Activated T-cell treated with anti-CD3 and anti-CD28 coated beads, Interleukin-2, amount 50 U/mL, for 48 hours (primary cell): ENCODE measurements at places on chromosomes 1 and 21.
A peak's percentile ranks its signal among the peaks of the same experiment; 100 is the strongest.

DNA sequence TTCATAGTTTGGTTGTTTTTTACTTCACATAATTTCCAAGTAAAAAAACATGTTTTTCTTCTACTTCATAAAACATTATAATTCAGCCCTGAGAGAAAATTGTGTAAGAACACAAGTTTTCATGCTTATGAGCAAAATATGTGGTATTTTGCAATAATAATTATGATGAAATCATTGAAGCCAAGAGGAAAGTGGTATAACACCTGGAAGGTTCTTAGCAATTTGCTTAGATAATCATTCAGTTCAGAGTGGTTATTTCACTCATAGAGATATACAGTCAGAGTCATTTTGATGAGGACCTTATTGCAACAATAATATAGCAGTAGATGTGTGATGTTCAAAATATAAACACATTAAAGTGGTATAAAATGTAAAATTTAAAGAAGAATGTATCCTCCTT, 94.5 kb downstream of the PLPPR4 start:
- DNase-seq = no peak

DNA sequence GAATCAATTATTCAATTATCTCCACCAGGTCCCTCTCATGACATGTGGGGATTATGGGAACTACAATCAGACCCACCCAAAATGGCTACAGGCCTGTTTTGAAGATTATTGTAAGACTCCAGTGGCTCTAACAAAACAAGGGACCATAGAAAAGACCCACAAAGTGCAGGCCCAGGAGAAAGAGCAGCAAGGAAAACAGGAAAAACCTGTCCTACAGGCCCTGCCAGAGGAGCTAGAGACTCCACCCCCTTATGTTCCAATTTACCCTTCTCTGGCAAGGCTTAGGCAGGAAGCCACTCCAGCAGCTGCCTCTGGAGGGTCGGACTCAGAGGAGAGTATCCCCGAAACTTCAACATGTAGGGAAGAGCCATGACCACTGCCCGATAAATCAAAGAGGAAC, 96.5 kb downstream of the LIPI start:
- DNase-seq = no peak

DNA sequence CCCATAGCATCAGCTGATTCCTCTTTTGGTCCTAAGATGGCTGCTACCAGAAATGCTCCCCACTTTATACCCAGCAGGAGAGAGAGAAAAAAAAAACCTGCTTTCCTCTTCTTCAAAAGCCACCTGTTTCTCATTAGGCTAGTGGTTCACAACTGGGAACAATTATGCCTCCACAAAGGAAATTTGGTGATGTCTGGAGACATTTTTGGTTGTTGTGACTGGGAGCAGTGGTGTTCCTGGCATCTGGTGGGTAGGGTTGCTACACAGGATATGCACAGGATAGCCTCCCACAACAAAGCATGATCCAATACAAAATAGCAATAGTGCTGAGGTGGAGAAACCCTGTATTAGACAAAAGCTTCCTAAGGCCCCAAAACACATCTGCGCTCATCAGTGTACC, 38.5 kb upstream of the SGIP1 start:
- DNase-seq = no peak

DNA sequence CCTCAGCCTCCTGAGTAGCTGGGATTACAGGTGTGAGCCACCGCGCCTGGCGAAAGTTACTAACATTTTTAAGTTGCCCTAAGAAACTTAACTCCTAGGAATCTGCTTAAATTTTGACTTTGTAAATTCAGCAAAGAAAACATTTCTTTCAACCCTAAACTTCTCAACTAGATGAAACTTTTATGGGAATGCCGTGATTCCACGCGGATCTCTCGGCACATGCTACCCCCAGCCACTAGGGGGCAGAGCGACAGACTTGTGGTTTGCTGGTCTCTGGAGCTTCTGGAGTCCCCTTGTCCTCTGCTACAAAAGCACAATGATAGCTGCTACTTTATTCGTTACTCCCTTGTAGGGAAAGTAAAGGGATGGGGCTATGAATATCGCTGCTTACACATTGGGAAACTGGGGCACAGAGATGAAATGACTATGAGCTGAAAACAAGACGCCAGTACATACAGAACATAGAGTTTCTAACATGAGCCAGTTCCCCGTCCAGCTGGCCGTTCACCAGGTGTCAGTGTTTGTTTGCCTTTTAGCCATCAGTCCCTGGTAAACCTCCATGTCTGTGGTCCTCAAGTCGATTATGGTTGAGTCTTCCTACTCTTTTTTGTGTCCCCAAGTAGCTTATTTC, 114.7 kb downstream of the PBX1 start:
- no peak for DNase-seq

- DNase-seq = peak; percentile 36
Measured at GRCh38 chr1:19665496-19666465, 1.1 kb downstream of the HTR6 start.

DNA sequence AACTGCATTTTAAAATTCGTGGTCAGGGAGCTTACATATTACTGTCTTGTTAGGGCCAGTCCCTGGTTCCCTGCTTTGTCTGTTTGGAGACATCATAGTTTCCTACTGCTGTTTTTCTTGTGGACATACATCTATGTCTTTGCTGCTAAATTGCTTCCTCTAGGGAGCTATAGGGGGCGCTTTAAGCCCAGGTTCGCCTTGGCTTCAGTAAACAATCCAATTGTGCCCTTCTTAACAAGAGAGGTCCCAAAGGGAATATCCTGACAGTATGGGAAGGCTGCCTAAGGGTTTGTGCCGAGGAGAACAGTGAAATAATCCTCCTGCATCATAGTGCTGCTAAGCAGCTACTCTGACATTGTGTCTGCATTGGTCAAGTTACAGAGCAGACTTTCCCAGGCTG, 112.5 kb downstream of the USH2A start:
- no peak for DNase-seq

- DNase-seq = no peak
Measured at GRCh38 chr1:48222501-48223242, at the start of gene SLC5A9. TSS of gene SLC5A9 (plus strand) at chr1:48222716. CDS start at chr1:48222737, 21 bp downstream.

DNA sequence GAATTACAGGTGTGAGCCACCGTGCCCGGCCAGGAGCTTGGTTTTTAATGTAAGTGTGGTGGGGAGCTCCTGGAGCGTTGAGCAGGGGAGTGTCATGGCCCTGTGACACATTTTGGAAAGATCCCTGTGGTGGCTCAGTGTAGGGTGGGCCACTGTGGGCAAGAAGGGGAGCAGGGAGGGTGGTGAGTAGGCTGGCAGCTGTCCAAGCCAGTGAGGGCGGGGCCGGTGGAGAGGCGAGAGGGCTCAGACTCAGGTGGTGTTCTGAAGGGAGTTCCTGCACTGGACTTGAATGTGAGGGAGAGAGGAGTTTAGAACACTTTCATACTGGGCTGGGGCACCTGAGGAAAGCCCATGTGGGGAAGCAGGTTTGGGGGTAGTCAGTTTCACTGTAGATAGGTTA, 3.1 kb upstream of the EVA1B start:
- peak; percentile 41 for DNase-seq

GRCh38 chr1:211684791-211685190, 9.4 kb upstream of the NEK2 start:
- no peak for DNase-seq
